ENCODE measurements at places on chromosomes 5 and 9.
A peak's percentile ranks its signal among the peaks of the same experiment; 100 is the strongest.

- DNase-seq: no peak
Measured at GRCh38 chr5:112635771-112636731, 101.6 kb upstream of the APC start.

DNA sequence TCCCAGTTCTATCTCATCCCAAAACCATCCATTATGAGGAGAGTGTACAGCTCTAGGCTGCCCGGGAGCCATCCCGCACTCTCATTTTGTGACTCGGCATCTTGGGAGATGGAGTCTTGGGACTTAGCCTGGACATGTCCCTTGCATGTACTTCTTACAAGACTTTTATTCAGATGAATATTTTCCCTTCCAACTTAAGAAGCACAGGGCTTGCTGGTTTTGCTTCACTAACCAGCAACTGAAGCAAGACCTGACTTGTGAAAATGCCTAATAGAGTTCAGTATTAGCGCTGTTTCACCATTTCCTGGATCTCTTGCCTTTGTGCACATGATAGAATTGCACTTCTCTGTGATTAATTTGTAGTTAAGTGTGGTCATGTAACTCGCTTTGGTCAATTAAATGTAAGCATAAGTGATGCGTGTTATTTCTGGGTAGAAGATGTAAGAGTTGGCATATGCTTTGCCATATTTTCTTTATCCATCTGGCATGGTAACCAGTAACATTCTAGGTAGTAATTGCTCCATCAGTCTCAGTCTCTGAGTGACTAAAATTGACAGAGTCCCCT is 55.8 kb downstream of the PDCD1LG2 start:
- peak; percentile 91 for DNase-seq

DNA sequence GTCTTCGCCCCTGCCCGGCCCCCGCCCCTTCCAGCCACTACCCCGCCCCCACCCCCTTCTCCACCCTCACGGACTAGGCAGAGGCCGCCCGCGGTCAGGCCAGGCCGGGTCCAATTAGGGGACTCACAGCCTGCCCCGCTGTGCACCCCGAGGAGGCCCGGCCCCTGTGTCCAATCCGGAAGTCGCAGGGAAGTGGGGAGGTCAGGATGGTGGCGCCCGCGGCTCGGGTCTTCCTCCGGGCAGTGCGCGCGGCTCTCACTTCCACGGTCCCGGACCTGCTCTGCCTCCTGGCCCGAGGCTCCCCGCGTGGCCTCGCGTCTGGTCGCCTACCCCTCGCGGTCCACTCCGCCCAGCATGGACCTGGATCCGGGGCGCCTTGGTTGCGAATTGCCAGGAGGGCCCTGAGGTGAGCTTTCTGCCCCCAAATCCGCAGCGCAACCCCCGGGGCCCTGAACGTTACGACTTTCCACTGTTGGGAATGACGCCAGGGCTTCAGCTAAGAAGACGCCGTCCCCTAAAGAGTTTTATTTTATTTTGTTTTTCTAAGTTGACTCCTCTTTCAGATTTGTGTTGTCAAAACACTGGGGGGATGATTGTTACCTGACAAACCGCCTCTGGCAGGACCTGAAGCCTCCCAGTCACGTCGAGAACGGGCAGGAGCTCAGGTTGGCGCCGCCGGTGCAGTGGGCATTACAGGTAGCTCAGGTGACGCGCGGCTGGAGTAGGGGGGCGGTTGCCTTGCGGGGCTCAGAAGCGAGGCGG is 763 bp upstream of the IRX2 start:
- no peak for DNase-seq

GRCh38 chr5:111172504-111172903 is 51.7 kb upstream of the CAMK4 start:
- no peak for DNase-seq

GRCh38 chr9:37913480-37914153 is 9.7 kb upstream of the SLC25A51 start:
- DNase-seq: peak; percentile 80

DNA sequence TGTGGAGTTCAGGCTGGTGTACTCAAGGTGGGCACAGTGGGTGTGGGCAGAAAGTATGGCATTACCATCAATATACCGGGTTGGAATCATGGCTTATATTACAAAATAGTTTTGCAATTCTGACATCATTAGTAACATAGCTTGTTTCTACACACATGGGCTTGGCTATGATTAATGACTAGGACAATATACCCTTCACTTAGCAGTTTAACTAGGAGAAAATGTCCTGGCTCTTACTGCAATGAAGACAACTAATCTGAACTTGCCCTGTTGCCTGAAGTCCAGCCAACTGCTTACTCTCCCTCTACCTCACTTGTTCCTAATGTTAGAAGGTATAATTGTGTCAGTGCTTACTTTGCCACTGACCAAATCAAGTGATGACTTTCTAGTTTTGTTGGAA is 612.5 kb downstream of the EFNA5 start:
- no peak for DNase-seq

- no peak for DNase-seq
Measured at GRCh38 chr9:93761822-93762221, 185.4 kb downstream of the PHF2 start.

- DNase-seq: no peak
Measured at GRCh38 chr5:16437977-16438376, 27.6 kb downstream of the ZNF622 start.

DNA sequence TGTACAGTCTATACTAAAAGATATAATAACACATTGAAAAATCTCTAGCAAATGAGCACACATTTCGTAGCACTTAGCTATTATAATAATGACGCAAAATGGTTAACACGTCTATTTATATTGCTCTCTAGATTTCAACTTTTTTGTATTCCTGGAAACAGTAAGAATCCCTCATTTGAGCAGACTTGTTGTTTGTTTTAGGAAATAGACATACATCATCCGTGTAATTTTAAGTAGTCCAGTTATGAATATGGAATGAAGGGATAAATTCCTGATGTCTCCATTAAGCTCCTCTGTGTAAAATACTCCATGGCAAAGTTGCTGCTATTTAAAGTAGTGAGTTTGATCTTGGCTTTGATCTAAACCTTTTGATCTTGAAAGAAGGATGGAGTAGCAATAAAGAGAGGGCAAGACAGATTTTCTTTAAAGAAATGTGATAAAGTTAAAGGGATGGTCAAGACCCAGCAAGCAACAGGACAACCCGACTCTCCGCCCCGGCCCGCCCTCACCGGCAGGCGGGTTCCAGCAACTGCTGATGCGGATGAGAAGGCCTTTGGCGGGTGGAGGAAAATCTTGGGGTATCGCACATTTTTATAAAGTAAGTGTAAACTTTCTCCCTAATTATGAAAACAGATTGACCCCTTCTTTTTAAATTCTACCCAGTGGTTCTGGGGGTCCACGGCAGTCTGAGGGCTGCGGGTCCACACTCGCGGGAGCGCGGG is 277.4 kb downstream of the AOPEP start:
- DNase-seq: no peak

- no peak for DNase-seq
Measured at GRCh38 chr9:33320230-33320567, 29.9 kb downstream of the NFX1 start.

DNA sequence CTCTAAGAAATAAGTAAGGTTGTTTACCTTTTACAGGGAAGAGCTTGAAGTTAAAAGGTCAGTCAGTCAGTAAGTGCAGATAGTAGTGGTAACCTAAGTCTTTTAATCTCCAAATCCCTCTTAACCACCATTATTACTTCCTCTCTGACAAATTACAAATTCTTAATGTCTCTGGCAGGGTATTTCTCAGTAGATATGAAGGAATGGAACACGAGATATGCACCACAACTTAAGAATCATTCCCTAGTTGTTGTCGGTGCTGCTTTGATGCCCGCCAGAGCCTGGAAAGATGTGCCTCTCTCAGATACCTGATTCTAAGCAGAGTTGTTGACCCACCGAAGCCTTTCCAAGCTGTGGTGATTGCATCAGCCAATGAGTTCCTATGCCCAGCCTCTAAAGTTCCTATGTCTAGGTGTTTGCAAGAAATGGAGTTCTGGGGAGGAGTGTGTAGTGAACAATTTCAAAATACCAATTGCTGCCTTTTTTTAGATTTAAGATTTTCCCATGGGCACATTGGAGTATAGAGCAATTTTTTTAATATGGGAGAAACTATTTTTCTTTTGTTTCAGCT is 78.5 kb downstream of the CD180 start:
- no peak for DNase-seq

GRCh38 chr5:154238776-154239481 is 48.4 kb downstream of the GALNT10 start:
- DNase-seq: no peak

GRCh38 chr9:87540444-87541105 is 42.9 kb downstream of the DAPK1 start:
- no peak for DNase-seq

DNA sequence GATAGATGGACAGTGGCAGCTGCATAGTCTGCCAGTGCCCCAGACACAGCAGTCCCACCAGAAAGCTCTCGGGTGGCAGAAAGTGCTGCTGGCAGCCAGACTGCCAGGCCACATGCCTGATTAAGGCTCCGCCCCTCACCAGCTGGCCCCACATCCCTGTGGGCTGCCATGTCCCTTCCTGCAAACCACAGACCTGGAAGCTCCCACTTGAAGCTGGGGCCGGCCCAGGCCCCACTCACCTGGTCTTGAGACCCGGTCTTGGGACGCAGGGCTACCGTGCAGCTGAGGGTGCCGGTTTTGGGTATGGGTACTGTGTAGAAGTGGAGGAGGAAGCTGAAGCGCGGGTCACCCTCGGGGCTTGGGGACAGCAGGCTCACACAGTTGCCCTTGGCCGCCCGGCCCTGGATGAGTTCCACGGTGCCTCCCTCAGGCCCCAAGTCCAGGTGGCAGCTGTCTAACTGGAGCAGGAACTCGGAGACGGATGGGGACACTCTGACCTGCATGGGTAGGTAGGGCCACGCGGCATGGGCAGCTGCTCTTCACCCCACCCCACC is 15.3 kb downstream of the FPGS start:
- DNase-seq: no peak

GRCh38 chr9:113501129-113501686 is 37.7 kb downstream of the RGS3 start:
- DNase-seq: no peak

DNA sequence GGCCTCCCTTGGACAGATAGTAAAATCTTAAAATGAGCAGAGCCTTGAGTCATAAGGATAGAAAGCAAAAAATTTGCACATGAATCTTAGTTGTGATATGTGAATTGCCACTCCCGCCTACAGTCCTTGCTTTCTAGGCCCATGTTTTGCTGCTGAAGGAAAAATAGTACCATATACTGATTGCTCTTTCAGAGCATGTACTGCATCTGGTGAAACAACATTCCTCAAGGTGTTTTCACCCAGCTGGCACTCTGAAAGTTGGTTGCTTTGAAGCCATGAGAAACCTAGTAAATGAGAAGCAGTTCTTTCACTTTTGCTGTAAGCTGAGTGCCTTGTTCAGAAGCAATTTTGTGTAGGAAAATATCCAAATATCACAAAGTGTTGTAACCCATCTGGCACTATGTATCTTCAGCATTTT is 10.3 kb downstream of the CDC37L1 start:
- DNase-seq: no peak

GRCh38 chr9:18516965-18517364 is 43.0 kb downstream of the ADAMTSL1 start:
- no peak for DNase-seq

- DNase-seq: no peak
Measured at GRCh38 chr9:5787220-5787619, 45.7 kb downstream of the ERMP1 start.

DNA sequence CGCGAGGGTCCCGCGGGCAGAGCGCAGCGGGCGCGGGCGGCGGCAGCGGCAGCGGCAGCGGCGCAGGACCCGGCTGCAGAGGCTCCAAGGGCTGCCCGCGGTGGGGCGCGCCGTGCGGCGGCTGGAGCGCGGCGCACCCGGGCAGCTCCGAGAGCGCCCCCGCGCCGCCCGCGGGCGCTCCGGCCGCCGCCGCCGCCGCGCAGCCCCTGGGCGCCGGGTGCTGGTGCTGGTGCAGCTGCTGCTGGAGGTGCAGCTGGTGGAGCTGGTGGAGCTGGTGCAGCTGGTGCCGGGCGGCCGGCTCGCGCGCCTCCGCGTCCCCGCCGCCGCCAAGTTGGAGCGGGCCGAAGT is 644 bp downstream of the IER5L start:
- no peak for DNase-seq

- no peak for DNase-seq
Measured at GRCh38 chr9:134242706-134243105, 78.3 kb upstream of the RNU6ATAC start.

GRCh38 chr5:124402144-124402581 is 344.3 kb downstream of the ZNF608 start:
- DNase-seq: no peak

DNA sequence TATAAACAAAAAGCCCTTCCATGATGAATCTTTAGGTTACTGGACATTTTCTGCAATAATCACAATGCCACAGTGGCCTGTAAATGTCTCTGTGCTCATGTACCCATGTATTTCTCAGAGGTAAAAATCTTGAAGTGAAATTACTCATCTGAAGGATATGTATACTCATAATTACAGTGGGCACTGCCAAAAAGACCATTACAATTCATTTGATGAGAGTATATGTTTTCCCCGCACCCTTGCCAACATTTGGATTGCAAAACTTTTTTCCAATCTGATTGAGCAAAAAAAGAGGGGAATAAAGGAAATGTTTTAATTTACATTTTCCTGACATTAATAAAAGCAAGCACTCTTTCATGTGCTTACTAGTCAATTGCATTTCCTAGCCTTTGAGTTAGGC is 110.5 kb downstream of the EPB41L4A start:
- no peak for DNase-seq

- no peak for DNase-seq
Measured at GRCh38 chr5:125794922-125795321, 628.3 kb upstream of the GRAMD2B start.

GRCh38 chr9:111566234-111566633 is 33.2 kb downstream of the PTGR1 start:
- DNase-seq: no peak

DNA sequence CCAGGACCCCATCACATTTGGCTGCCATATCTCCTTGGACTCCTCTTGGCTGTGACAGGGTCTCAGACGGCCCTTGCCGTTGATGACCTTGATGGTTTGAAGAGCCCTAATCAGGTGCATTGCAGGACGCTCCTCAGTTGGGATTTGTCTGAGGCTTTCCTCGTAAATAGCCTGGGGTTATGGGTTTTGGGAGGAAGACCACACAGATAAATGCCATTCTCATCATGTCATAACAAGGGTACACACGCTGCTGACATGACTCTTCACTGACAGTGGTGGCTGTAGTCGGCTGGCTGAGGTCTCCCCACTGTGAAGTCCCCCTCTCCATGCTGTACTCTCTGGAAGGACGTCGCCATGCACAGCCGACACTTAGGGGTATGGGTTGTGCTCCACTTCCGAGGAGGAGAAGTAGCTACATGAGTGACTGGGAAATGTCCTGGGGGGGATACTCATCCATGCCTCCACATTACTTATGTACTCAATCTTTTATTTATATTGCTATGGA is 42.9 kb upstream of the SPTLC1 start:
- no peak for DNase-seq

DNA sequence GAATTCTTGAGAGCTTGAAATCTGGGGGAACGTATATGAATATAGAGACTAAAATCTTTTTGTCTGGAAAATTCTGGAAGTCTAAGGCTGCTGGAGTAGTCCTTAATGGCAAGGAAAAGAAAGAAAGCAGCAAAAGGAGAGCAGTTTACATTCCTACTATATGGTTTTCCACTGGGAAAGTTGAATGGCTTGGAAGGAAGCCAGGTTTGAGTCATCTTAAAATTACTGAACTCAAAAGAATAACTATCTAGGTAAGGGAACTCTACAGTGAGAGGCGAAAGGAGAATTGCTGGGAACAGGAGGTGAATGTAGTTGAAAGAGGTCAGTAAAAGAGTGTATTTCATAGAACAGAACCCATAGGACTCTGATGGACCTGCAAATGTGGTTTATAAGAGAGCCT is 258.1 kb upstream of the EDIL3 start:
- no peak for DNase-seq

GRCh38 chr5:168780888-168781287 is 201.7 kb upstream of the PANK3 start:
- no peak for DNase-seq

Data from inflammatory macrophage treated with lipopolysaccharide for 1 hour (primary cell).